ENCODE measurements at places on chromosomes 2 and 18. TPM values are rescaled to one million over a fixed set of nuclear protein-coding genes. Genes with fewer than 3 reads are reported as not detected.

GRCh38 chr2:240959941-240960308 is 38.5 kb upstream of the SNED1 start:
- no peaks in the 10 kb centered on the region for H3K27me3 ChIP-seq
- DNase-seq: no peak
- no peaks in the 10 kb centered on the region for H3K4me1 ChIP-seq
- no peak overlapping the region for H3K4me3 ChIP-seq
- H3K27ac ChIP-seq: no peak overlapping the region

- no peaks in the 10 kb centered on the region for H3K4me1 ChIP-seq
- no peak for DNase-seq
- no peak overlapping the region for H3K27ac ChIP-seq
- H3K27me3 ChIP-seq: no peaks in the 10 kb centered on the region
- H3K4me3 ChIP-seq: no peak overlapping the region
- H3K36me3 ChIP-seq: no peaks in the 10 kb centered on the region
These were observed 40.8 kb downstream of the BCL11A start for GRCh38 chr2:60512641-60513040.

DNA sequence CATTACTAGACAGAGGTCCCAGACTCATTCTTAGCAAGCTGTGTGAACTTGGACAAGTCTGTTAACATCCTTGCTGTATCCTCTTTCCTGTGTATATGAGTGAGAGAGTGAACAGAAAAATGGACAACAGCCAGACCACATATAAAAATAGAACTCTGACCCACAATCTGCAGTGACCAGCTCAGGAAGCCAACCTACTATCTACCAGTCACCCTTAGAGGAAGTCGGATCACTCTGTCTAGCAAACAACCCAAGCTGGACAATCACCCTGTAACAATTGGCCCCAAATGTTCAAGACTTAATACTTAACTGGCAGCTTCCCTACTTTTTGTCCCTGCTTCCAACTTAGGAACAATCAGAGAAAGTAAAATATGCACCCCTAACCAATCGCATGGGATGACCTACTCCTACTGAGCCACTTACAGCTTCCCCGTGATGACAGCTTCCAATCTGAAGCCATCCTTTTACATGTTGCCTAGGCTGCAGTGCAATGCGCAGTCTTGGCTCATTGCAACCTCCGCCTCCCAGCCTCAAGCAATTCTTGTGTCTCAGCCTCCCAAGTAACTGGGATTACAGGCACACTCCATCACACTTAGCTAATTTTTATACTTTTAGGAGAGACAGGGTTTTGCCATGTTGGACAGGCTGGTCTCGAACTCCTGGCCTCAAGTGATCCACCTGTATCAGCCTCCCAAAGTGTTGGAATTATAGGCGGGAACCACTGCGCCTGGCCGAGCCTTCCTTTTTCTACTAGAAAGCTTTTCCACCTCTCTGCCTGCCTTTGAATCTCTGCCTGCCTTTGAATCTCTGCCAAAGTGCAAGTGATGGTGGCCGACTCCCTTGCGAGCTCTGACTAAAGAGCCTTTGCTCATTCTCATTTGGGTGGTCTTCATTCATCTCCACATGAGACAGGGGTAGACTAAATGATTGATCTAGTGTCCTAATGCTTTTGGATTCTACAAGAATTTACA is 158.3 kb upstream of the NDUFV2 start:
- no peaks in the 10 kb centered on the region for H3K27me3 ChIP-seq
- H3K27ac ChIP-seq: no peak overlapping the region
- H3K4me1 ChIP-seq: no peaks in the 10 kb centered on the region
- H3K4me3 ChIP-seq: no peak overlapping the region
- no peak for DNase-seq

DNA sequence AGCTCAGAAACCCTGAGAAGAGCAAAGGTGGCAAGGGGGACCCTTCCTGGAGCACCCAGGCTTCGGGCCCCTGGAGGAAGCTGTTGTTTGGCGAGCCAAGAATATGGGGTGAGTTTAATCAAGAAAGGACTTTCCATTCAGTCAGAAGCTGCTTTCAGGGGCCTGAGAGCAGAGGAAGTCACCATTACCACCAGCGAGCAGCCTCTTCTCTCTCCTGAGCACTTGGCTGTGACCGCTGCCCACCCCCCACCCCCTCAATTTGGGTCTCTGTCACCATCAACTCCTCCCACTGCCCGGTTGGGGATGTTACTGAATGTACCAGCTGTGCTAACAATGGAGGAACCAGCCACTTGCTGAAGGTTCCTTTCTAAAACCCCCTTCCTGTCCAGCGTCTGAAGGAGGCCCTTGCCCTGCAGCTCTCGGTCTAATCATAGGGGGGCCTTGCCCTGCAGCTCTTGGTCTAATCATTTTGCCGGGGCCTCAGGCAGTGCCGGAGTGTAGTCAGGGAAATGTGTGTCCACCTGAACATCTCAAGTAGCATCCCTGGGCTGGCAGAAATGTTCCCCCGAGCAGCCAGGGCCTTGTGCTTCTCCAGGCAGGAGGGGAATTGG is 943 bp downstream of the INPP5D start:
- no peaks in the 10 kb centered on the region for H3K27me3 ChIP-seq
- peak overlapping the region; percentile 98 for H3K4me3 ChIP-seq
- H3K36me3 ChIP-seq: peaks cover 15% of the 10 kb centered on the region
- DNase-seq: peak; percentile 44
- peaks cover 54% of the 10 kb centered on the region for H3K4me1 ChIP-seq
- peak overlapping the region; percentile 85 for H3K27ac ChIP-seq

Gene DLGAP1
- total RNA-seq: 5.4 TPM

DNA sequence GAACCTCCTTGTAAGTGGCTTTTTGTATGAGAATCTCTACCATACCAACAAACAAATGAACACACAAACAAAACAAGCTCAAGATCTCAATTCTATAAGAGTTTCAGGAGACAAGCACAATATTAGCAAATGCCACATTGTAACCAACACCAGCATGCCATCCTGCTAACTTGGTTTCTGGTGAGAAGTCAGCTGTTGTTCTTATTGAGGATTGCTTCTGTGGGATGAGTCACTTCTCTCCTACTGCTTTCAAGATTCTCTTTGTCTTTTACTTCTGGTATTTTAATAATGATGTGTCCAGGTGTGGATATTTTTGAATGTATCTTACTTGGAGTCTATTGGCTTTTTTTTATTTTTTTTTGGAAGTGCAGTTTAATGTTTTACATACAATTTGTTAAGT is 131.7 kb downstream of the BCL2L11 start:
- H3K27ac ChIP-seq: no peak overlapping the region
- DNase-seq: no peak
- no peaks in the 10 kb centered on the region for H3K27me3 ChIP-seq
- no peaks in the 10 kb centered on the region for H3K36me3 ChIP-seq

- H3K27ac ChIP-seq: no peak overlapping the region
- no peaks in the 10 kb centered on the region for H3K27me3 ChIP-seq
- DNase-seq: no peak
These were observed 16.7 kb upstream of the DSG1 start for GRCh38 chr18:31301201-31301655.

- no peak overlapping the region for H3K4me3 ChIP-seq
- H3K4me1 ChIP-seq: peaks cover 37% of the 10 kb centered on the region
- DNase-seq: no peak
- H3K36me3 ChIP-seq: peaks cover 5% of the 10 kb centered on the region
- no peaks in the 10 kb centered on the region for H3K27me3 ChIP-seq
- H3K27ac ChIP-seq: no peak overlapping the region
These were observed 23.7 kb downstream of the ASXL2 start for GRCh38 chr2:25854613-25855012.

Gene CHST9
- total RNA-seq: not detected

Gene GREB1
- 0.35 TPM for total RNA-seq

- no peak for DNase-seq
- H3K36me3 ChIP-seq: no peaks in the 10 kb centered on the region
- no peaks in the 10 kb centered on the region for H3K27me3 ChIP-seq
- H3K4me1 ChIP-seq: no peaks in the 10 kb centered on the region
These were observed 100.8 kb upstream of the UGP2 start for GRCh38 chr2:63740943-63741342.

- no peak for DNase-seq
- no peaks in the 10 kb centered on the region for H3K27me3 ChIP-seq
- no peaks in the 10 kb centered on the region for H3K36me3 ChIP-seq
- no peak overlapping the region for H3K27ac ChIP-seq
- H3K4me3 ChIP-seq: no peak overlapping the region
These were observed 46.2 kb downstream of the E2F6 start for GRCh38 chr2:11419781-11420180.

Gene CHST10
- 0.81 TPM for total RNA-seq

- no peak for DNase-seq
- peaks cover 4% of the 10 kb centered on the region for H3K27me3 ChIP-seq
- H3K4me3 ChIP-seq: no peak overlapping the region
These were observed 44.7 kb upstream of the KIDINS220 start for GRCh38 chr2:8882094-8882493.
